ENCODE measurements at places on chromosomes 7 and 10.

- no peak for DNase-seq
Observed at GRCh38 chr7:54738737-54739136, 20.3 kb downstream of the SEC61G start.

DNA sequence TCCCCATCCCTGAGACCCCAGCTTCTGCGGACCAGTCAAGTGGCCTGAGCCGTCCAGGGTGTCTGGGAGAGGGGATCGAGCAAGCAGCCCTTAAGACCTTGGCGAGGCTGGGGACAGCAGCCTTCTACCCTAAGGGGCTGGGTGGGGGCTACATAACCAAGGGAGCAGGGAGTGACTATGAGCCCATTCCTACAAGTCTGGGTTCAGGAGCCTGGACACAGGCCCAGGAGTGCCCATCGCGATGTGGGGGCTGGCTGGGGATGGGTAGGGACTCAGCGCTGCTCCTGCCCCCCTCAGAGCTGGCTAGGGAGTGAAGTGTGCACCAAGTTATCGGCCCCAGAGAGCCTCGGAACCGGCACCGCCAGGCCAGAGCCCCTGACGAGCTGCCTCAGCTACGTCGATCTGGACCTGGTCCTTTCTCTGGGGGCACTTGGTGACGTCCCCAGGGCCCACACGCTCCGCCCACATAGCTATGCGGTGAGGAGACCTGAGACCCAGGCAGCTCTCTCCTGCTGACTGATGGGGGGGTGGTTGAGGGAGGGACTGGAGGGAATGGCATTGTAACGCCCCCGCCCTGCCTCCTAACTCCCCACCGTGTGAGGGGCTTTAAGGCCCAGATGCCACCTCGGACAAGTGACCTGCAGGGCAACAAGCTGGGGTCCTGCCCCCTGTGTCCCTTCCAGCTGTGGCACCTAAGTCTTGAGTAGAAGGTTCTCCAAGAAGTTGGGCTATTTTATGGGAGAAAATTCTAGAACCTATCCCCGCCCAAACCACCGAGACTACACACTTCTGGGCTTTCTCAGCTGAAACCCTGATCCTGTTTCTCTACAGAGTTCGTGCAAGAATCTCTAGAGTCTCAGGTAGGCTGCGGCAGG, 2.5 kb downstream of the SAP25 start:
- no peak for DNase-seq

DNA sequence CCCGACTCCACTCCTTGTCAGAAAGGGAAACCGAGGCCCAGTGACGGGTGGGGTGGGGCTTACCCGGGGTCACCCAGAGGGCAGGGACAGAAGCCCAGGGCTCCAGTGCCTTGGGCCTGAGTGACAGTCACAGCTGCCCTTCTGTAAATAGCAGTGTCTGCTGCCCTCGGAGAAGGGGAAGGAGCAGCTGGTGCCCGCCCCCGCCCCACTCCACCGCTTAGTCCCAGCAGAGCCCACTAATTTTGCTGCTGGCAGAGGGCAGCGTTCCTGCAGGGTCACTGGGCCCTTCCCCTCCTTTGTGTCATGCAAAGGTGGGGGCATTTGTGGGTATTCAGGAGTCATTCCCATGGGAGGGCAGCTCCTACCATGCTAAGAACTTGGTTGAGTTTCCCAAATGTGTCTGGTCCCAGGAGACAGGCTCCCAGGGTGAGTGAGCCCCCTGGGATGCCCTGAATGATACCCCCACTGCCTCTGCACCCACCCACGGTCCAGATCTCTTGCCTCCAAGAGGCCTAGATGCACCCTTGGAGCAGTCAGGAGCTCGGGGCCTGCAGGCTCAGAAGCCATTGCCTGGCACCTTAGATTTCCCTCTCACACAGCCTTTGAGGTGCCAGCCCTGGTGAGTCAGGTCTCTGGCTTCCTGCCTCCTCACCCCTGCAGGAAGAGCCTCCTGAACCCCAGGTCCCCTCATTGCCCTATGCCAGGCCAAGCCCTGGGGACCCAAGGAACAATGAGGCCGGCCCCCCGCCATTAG, 17.2 kb downstream of the SH2B2 start:
- DNase-seq, result peak; percentile 52

- no peak for DNase-seq
Observed at GRCh38 chr10:49394933-49395740, 752 bp downstream of the DRGX start.

DNA sequence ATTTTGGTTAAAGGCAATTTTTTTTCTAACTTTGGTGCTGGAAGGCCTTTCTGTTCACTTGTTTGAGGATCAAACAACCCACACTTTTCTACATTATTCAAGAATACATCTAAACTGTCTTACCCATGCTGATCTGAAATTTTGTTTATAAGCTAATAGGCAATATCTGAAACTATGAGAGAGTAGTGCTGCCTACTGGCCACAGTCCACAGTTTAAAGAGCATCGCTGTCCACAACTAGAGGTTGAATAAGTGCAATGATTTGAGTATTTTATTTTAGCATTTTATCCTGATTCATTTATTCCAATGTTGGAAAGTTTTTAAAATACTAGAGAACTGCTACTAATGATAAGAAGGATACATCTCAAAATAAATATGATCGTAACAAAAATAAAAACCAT, 306.9 kb downstream of the ELMO1 start:
- no peak for DNase-seq

DNA sequence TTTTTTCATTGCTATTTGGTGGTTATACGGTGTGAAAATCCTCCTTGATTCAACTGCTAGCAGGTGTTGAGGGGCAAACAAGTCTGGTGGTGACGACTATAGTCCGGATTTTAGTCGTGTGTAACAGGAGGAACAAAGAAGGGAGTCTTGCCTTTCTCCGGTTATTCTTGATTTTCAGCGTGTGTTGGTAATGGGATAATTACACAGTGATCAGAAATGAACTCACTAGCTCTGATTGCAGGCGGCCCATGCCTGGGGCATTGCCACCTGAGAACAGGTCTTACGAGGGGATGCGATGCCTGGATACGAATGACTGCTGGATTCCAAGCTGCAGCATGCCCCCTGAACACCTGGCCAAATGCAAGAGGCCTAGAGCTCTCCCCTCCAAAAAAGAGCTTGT, 72.8 kb downstream of the CAMK1D start:
- no peak for DNase-seq

GRCh38 chr7:37467002-37467401, 18.3 kb upstream of the ELMO1 start:
- DNase-seq, result no peak

DNA sequence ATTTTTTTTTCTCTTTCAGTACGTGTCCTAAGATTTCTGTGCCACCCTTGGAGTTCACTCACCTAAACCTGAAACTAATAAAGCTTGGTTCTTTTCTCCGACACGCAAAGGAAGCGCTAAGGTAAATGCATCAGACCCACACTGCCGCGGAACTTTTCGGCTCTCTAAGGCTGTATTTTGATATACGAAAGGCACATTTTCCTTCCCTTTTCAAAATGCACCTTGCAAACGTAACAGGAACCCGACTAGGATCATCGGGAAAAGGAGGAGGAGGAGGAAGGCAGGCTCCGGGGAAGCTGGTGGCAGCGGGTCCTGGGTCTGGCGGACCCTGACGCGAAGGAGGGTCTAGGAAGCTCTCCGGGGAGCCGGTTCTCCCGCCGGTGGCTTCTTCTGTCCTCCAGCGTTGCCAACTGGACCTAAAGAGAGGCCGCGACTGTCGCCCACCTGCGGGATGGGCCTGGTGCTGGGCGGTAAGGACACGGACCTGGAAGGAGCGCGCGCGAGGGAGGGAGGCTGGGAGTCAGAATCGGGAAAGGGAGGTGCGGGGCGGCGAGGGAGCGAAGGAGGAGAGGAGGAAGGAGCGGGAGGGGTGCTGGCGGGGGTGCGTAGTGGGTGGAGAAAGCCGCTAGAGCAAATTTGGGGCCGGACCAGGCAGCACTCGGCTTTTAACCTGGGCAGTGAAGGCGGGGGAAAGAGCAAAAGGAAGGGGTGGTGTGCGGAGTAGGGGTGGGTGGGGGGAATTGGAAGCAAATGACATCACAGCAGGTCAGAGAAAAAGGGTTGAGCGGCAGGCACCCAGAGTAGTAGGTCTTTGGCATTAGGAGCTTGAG, at the start of gene CFTR:
Gene CFTR (plus strand): TSS at position 801 of the 830 bp plus-strand sequence. CDS start 70 bp downstream, outside the sequence.
- no peak for DNase-seq

- DNase-seq, result no peak
Observed at GRCh38 chr7:155011086-155011485, 8.2 kb upstream of the PAXIP1 start.

- DNase-seq, result no peak
Observed at GRCh38 chr7:149682038-149682437, 91.3 kb downstream of the ZNF467 start.

DNA sequence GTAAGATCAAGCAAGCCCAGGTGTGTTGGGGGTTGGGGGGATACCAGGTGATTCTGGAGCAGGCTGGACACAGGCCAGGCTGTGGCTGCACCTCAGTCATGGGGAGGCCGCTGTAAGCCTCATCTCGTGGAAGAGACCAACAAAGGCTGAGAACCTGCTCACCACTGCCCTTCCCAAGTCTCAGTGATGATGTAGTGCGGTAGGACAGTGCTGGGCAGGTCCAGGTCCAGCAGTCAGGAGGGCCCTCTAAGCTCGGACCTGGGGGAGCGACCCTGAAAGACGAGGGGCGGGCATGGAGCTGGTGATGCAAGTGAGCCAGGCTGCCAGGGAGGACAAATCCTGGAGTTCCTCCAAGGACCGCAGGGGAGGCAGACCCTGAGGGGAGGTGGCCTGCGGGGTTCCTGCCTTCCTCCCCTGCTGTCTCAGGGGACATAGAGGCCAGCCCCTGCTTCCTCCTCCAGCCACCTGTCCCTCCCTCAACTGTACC, 3.3 kb upstream of the PWWP2B start:
- no peak for DNase-seq

DNA sequence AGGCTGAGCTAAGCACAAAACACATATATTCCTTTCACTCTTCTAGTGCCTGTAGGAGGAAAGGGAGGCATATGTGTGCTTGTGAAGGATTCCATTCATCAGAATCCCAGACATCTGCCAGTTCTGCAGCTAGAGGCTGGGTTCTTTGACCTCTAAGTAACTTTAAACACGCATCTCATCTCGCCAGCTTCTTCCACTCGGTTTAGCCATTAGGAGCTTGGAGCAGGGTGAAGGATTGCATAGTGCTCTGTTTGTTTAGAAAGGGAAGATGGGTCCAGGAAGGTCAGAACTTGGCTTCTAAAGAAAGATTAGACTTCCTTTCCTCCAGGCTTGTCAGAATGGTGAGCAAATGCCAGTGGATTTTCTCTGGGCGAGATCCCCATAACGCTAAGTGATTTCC, 43.6 kb downstream of the HK1 start:
- DNase-seq, result peak; percentile 38

- DNase-seq, result no peak
Observed at GRCh38 chr7:681551-682307, 44.8 kb upstream of the DNAAF5 start.

DNA sequence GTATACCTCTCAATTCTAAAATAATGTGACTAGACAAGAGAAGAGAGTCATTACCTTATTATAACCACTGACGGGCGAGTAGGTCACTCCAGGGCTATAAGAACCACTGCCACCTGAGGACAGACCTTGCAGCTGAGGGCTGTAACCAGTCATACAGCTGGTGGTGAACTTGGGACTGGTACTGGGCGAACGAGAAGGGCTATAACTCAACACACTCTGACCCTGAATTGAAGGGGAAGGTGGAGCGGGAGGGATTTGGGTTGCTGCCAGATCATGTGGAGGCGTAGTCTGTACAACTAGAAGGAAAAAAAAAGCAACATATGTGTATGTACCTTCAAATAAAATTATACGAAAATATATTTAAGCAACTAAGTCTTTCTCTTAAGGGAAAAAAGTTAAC, 3.4 kb downstream of the TMEM209 start:
- DNase-seq, result no peak

- peak; percentile 53 for DNase-seq
Observed at GRCh38 chr10:34938399-34938670, 123.2 kb upstream of the PARD3 start.

DNA sequence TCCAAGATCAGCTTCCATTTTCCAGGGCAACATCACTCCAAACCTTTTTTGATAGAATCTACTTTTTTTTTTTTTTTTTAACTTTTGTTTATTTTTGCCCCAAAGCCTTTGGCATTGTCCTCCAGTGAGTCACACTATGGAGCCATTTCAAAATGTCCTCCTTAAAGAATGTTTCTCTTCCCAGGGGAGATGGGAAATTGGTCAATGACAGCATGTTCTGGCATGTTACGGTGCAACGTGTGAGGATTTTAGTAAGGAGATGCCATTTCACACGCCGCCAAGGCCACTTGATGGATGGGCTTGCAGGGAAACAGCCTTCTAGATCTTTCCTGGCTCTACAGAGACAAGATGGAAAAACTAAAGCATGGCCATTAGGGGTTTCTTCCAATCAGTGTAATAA, 30.7 kb upstream of the TRIL start:
- DNase-seq, result peak; percentile 98

- no peak for DNase-seq
Observed at GRCh38 chr10:30770816-30771215, 141.3 kb upstream of the LYZL2 start.

DNA sequence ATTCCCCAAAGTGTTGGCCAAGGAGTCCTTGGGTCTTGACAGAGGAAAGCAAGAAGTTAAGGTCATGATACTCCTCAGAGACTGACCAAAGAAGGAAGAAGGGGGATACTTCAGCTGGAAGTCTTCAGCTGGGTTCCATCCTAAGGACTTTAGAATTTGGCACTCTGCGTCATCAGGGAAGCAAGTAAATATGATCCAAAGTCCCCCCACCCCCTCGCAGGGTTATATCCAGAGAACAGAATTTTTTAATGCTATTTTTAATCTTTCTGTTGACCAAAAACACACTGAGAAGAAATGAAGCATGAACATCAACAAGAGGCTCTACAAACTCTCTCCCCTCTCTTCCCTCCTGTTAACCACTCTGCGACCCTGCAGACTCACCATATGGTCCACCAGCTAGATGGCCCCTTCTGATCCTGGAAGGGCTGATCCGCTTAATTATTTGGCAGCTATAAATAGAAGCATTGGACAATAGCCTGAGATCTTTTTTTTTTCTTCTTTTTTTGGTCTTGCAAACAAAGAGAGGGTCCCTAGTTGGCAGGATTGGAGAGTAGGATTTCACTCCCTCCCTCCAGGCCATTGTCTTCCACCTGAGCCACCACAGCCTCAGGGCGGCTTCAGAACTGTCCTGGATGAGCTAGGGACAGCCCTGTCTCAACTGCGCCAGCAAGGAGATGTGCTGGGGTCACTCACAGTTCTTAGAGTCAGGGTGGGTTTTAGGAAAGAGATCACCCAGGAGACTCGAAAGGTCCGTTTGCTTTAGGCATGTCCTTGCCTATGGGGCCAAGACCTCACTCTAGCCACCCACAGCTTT, 196.0 kb downstream of the KCNMA1 start:
- no peak for DNase-seq

GRCh38 chr7:35491233-35491632, 203.7 kb downstream of the HERPUD2 start:
- DNase-seq, result no peak

DNA sequence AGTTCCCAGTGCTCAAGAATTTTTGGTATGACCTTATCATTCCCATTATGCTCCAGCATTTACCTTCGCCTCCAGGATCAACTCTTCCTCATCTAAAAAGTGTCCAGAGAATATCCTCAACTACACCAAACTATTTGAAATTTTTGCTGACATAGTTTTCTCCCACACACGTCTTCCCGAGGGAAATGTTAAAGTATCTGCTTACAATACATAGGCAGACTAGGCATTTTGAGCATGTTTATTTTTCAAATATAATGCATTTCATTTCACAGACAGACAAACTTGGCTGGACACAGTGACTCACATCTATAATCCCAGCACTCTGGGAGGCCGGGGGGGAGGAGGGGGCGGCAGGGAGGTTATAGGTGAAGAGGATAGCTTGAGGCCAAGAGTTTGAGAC, 177.1 kb upstream of the TRIM24 start:
- DNase-seq, result peak; percentile 15

GRCh38 chr7:141649865-141650634, 51.9 kb downstream of the DENND11 start:
- DNase-seq, result peak; percentile 90

GRCh38 chr7:107711301-107711700, 32.6 kb upstream of the CBLL1 start:
- DNase-seq, result peak; percentile 74

Measured in M059J (cell line).